ENCODE measurements at places on chromosomes 3 and 15.

DNA sequence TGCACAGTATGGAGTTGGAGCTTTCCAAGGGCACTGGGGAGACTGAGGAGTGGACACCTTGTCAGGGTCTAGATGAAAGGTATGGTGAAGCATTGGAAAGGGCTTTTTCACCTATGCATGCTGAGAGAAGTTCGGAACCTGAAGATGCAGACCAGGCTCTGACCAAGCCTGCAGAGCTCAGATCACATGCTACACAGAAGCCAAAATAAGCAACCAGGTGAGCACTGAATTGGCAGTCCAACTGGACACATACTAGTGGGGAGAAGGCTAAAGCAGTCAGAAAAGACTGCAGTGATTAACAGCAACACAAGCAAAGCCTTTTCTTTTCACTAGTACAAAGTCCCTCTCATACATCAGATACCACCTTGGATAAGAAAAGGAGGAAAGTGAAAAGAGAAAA, 238.3 kb upstream of the PLSCR5 start:
- DNase-seq = no peak

DNA sequence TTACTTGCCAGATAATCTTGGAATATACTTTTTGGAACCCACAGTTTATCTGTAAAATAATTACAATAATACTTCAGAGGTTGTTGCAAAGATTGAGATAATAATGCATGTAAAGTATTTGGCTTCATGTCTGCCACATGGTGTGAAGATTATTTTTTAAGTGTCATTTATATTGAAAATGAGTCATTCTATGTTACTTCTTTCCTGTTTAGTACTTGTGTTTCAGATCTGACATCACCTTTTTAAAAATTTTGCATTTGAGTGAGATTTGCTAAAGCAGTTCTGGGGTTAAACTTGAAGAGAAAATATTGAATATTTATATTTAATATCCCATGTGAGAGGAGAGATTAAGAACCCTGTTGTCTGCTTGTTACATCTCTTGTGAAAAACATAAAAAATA, 31.2 kb downstream of the IQGAP1 start:
- no peak for DNase-seq

- no peak for DNase-seq
These were observed 468.9 kb downstream of the FOXP1 start for GRCh38 chr3:71114610-71115009.

- DNase-seq = no peak
These were observed 21.8 kb downstream of the CRABP1 start for GRCh38 chr15:78361771-78362506.

DNA sequence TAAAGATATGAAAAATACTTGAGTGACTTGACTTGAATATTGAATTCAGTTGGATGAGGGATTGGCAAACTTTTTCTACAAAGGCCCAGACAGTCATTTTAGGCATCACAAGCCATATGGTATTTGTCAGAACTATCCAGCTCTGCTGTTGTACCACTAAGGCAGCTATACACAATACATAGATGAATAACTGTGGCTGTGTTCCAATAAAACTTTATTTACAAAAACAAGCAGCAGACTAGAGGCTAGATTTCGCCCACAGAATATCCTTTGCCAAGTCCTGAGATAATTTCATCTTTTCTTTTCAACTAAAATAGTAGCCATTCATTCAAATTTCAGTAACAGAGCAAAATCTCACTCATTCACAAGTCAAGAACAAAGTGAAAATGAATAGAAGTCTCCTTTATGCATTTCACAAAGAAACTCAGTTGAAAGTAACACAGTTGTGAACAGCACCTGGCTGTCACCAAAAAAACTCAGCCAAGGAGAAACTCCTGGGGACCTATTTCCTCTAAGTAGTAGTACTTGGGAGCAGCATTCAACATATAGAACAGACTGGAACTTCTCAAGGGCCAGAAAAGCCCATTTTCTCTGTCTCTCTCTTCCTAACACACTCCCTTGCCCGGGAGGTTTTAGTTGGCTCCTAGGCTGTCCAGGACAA, 56.3 kb downstream of the OSBPL10 start:
- no peak for DNase-seq

DNA sequence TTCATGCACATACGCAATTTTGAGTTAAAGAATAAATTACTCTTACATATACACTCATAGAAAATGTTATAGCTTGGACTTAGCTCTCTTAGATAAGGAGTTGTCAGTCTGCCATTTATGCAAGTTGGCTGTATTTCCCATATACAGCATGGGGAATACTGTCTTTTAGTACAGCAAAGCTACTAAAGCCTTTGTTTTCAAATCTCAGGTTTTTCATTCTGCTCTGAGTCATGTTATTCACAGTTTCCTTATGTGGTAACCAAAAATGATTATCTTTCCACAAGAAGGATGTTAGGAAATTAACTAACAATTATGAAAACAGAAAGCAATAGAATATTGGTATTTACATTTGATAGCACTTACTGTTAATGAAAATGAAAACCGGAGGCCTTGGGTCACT, 4.3 kb upstream of the TIPARP start:
- no peak for DNase-seq

GRCh38 chr3:112327371-112327951, 5.5 kb upstream of the CD200 start:
- DNase-seq = no peak

Measured in activated CD4-positive, alpha-beta T cell treated with anti-CD3 and anti-CD28 coated beads, Interleukin-2, amount 50 U/mL, for 24 hours (primary cell).